ENCODE measurements at places on chromosomes 3 and 15. TPM values are rescaled to one million over a fixed set of nuclear protein-coding genes. Genes with fewer than 3 reads are reported as not detected.

Gene CCNB2
- total RNA-seq = 38.9 TPM

- H3K27ac ChIP-seq = no peak overlapping the region
- H3K27me3 ChIP-seq = no peaks in the 10 kb centered on the region
- DNase-seq = no peak
- H3K36me3 ChIP-seq = no peaks in the 10 kb centered on the region
- no peak overlapping the region for H3K4me3 ChIP-seq
Observed at GRCh38 chr3:161700998-161701397, 204.4 kb downstream of the OTOL1 start.

GRCh38 chr15:81941479-81941878 is 104.3 kb downstream of the MEX3B start:
- H3K36me3 ChIP-seq = no peaks in the 10 kb centered on the region
- no peaks in the 10 kb centered on the region for H3K27me3 ChIP-seq
- H3K4me3 ChIP-seq = no peak overlapping the region
- DNase-seq = no peak
- H3K27ac ChIP-seq = no peak overlapping the region
- no peaks in the 10 kb centered on the region for H3K4me1 ChIP-seq

DNA sequence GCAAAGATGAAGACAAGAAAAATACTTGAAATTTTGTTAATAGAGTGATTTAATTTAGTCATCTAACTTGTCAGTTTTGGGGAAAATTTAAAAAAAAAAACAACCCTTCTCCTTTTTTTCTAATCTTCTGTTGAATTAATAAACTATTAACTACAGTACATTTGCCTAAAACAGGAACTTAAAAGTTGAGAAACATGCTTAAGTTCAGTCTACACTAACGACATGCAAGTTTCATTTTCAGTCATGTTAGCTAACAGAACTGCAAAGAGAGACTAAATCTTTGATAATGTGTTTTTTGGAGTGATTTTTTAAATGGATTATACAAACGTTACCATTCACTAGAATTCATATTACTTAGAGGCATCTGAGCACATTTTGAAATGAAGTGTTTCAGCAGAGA is 71.9 kb upstream of the MBNL1 start:
- no peak for DNase-seq
- H3K27me3 ChIP-seq = no peaks in the 10 kb centered on the region
- H3K36me3 ChIP-seq = no peaks in the 10 kb centered on the region

- no peak for DNase-seq
- no peak overlapping the region for H3K27ac ChIP-seq
- no peaks in the 10 kb centered on the region for H3K4me1 ChIP-seq
- no peaks in the 10 kb centered on the region for H3K27me3 ChIP-seq
- H3K36me3 ChIP-seq = no peaks in the 10 kb centered on the region
- no peak overlapping the region for H3K4me3 ChIP-seq
Observed at GRCh38 chr3:88742674-88743507, 364.5 kb upstream of the EPHA3 start.

- no peak overlapping the region for H3K4me3 ChIP-seq
- H3K36me3 ChIP-seq = no peaks in the 10 kb centered on the region
- H3K27ac ChIP-seq = no peak overlapping the region
- no peaks in the 10 kb centered on the region for H3K27me3 ChIP-seq
Observed at GRCh38 chr15:81567924-81568323, 193.9 kb upstream of the TMC3 start.

DNA sequence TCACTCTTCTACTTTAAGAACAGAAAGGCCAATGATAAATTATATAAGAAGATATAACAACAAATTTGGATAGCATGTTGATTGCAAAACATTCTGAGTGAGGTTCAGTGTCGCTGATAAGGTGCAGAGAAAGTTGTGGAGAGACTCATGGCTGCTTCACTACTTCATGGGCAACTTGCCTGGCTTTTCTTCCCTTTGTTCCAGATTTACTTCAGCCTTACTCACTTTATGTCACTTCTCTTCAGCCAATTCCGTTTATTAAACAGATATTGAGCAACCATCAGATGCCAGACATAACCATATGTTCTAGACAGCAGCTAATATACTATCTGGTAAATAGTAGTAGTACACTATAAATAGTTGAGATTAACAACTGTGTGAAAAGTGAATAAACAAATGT is 150.0 kb upstream of the CHL1 start:
- DNase-seq = no peak
- no peaks in the 10 kb centered on the region for H3K27me3 ChIP-seq
- peaks cover 6% of the 10 kb centered on the region for H3K4me1 ChIP-seq
- no peak overlapping the region for H3K27ac ChIP-seq
- no peaks in the 10 kb centered on the region for H3K36me3 ChIP-seq

DNA sequence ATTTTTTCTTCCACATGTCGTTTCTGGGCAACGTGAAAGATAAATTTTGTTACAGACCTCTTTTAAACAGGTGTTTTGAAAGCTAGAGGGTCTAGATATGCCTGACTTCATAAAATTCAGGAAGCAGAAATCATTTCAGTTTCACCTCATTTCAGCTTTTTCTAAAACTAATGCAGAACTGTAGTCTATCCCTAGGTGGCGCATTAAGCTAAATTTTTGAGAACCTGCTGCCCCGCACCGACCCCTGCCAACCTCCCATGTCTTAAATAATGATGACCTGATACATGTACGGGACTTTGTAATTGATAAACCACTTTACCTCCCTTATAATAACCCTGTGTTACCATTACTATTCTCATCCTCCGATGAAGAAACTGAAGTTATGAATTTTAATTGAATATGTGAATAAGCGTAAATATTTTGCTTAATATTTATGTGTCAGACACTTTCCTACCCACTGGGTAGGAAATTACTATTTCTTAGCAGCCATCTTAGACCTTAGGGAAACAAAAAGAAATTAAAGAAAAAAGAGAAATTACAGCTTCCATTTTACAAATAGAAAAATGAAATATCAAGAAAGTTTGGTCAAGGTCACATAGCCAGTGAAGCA is 78.7 kb upstream of the GCNT3 start:
- H3K27me3 ChIP-seq = peaks cover 10% of the 10 kb centered on the region
- H3K4me1 ChIP-seq = peaks cover 35% of the 10 kb centered on the region
- H3K36me3 ChIP-seq = no peaks in the 10 kb centered on the region
- H3K27ac ChIP-seq = no peak overlapping the region
- DNase-seq = no peak

DNA sequence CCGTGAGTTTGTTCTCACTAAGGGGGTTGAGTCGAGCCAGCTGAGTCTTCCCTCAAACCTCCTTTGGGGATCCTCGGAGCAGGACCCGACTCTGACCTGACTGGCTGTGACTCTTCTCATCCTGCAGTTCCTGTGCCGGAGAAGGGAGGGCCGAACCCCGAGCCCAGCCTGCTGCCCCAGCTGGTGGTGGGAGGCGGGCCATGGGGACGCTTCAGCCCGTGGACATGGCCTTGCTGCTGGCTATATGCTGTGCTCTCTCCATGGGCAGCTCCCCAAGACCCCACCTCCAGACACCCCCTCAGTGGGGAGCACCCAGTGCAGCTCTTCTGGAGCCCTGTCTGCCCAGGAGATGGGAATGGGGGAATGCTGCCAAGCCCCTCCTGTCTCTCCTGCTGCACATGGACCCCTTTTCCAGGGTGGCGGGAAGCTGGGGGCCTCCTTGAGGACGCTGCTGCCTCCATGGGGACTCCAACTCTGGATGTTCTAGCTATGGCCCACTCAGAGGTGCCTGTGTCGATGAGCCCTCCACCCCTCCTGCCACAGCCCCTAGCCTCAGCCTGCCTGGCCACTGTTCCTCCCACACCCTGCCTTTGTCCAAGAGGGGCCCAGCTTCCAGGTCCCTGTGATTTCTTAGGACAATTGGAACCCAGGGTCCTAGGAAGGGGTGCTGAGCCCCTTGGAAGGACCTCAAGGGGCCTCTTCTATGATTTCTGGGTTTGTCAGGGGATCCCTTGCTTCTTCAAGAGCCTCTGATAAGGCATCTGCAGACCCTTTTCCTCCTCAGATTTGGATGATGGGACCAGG is 12.8 kb downstream of the C15orf39 start:
- no peak overlapping the region for H3K4me3 ChIP-seq
- H3K27me3 ChIP-seq = no peaks in the 10 kb centered on the region
- no peak for DNase-seq

GRCh38 chr3:194294895-194295214 is 56.3 kb downstream of the CPN2 start:
- H3K27ac ChIP-seq = no peak overlapping the region
- no peaks in the 10 kb centered on the region for H3K36me3 ChIP-seq
- H3K27me3 ChIP-seq = no peaks in the 10 kb centered on the region
- no peak for DNase-seq
- H3K4me3 ChIP-seq = no peak overlapping the region

All from esophagus squamous epithelium (tissue), 5 donors.